Motor neuron (in vitro differentiated cells): ENCODE measurements at places on chromosomes 12 and 14.
A peak's percentile ranks its signal among the peaks of the same experiment; 100 is the strongest.

- no peak for ATAC-seq
These were observed 29.3 kb upstream of the RASSF8 start for GRCh38 chr12:25929142-25929541.

- ATAC-seq: peak; percentile 90
These were observed 24.3 kb downstream of the SYNDIG1L start for GRCh38 chr14:74401504-74402241.

- no peak for ATAC-seq
These were observed 116.7 kb downstream of the PRKCH start for GRCh38 chr14:61438036-61438435.

DNA sequence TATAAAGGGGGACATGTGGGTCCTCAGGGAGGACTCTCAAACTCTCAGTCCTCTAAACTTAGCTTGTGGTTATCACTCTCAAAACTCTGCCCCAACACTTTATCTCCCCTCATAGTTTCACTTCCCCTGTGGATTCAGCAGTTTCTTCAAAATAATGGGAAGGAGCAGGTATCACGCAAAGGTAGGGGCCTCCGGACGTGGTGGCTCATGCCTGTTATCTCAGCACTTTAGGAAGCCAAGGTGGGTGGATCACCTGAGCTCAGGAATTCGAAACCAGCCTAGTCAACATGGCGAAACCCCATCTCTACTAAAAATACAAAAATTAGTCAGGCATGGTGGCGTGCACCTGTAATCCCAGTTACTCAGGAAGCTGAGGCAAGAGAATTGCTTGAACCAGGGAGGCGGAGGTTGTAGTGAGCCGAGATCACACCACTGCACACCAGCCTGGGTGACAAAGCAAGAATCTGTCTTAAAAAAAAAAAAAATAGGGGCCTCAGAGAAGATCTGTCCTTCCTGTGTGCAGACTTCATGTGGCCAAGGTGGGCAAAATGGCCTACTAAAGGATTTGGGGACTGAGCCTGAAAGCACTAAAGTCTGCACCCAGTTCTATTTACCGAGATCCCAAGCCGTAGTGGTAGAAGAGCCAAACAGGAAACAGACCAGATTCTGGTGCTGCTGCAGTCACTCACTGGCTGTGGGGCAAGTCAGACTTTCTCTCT is 6.4 kb downstream of the ITGB7 start:
- ATAC-seq: no peak

- no peak for ATAC-seq
These were observed 51.4 kb upstream of the TMX1 start for GRCh38 chr14:51188566-51189185.

- ATAC-seq: no peak
These were observed 338.4 kb downstream of the FUT8 start for GRCh38 chr14:65750906-65751305.

GRCh38 chr12:96327346-96327745 is 72.9 kb downstream of the CDK17 start:
- ATAC-seq: no peak

DNA sequence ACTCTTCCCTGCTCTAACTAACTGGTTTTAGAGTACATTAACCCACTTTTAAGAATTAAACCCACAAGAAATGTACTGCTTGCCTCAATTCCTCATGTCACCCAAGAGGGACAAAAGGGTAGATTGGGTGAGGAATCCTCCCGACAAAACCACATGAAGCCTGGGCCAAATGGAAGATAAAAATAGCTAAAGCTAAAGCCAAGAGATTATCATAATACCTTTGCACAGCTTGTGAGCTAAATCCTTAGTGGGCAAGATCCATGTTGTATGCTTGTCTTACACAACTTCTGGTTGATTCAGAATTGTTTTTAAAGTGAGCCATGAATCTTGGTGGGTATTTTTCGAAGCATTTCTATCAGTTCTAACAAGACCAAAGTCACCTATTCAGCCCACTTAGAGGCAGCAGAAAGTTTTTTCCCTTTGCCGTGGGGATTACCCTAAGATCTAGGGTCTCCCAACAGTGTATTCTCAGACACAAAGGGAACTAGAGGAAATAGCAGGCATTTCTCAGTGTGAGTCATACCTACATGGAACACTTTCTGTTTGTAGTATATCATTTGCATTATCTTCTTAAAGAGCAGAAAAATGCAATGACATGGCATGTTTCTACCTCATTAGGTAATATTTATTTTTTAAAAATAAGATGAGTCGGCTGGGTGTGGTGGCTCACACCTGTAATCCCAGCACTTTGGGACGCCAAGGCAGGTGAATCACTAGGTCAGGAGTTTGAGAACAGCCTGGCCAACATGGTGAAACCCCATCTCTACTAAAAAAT is 616.6 kb downstream of the KCNH5 start:
- ATAC-seq: peak; percentile 34

- no peak for ATAC-seq
These were observed 67.3 kb upstream of the TMCC3 start for GRCh38 chr12:94717656-94718055.

DNA sequence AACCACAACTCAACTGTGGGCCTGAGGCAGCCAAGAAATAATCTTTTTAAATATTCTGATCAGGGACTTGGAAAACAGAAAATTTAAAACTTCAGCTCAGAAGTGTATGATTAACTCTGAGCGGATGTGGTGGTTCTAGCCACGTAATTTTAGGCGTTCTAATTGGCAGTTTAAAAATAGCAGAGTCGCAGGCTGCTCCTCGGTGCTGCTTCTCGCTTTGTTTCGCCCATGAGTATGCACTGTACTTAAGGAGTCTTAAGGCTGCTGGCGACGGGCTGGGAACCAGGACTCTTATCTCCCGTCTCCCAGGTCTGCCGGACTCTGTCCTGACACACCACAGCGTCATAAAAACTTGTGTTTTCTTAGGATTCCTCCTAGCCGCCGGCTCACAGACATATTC is 113.4 kb upstream of the PELI2 start:
- no peak for ATAC-seq
